ENCODE measurements at places on chromosomes 7 and 10.

DNA sequence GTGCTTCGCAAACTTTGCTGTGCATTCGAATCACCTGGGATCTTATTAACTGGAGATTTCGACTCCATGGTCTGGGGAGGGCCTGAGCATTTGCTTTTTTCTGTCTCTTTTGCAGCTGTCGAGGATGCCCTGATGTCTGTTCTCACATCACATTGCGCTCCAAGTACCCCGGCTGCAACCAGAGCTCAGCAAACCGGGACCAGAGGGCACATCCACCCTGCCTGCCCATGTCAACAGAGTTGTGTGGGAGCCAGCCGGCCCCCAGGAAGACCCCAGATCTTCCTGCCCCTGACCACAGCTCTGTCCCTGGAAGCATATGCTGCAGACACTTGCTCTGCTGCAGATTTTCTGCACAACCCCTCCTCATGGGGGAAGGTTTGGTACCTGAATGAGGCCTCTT lies 180.8 kb downstream of the ADARB2 start:
- DNase-seq, result no peak

- no peak for DNase-seq
Measured at GRCh38 chr7:37439653-37440026, 9.0 kb downstream of the ELMO1 start.

DNA sequence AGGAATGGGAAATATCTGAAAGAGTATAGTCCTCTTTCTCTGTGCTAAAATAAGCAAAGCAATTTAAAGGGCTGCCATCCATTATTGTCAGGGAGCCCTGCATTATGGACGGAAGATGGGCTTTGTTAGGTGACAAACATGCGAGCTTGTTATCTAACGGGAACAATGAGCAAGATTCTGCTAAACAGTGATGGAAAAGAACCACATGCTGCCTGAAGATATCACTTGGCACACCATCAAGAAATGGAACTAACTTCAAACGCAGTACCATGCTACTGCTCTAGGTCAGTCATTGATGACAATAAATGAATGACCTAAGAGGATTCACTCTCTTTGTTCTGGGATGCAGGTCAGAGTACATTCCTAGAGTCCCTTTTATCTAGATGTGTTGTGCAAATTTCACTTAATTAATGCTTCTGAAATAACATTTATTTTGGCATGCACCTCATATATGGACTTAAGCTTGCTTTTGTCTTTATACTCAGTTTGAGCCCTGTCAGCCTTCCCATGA lies 175.7 kb upstream of the PTN start:
- no peak for DNase-seq

DNA sequence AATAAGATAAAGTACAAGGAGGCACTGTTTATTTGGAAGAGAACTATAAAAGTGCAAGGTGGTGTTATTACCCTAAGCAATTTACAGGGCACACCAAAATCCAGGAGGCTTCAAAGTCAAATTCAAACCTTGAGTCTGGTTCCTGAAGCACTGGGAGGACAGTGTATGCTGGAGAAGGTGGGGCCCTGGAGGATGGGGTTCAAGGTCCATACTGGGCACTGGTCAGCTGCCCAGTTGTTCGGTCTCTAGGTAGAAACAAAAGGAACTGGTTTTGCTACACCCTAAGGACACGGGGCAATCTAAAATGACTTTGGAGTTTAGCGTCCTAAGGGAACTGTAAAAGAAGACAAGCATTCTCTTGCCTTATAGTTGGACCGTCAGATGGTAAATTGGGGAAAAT lies 78.4 kb upstream of the ELMO1 start:
- DNase-seq, result no peak

DNA sequence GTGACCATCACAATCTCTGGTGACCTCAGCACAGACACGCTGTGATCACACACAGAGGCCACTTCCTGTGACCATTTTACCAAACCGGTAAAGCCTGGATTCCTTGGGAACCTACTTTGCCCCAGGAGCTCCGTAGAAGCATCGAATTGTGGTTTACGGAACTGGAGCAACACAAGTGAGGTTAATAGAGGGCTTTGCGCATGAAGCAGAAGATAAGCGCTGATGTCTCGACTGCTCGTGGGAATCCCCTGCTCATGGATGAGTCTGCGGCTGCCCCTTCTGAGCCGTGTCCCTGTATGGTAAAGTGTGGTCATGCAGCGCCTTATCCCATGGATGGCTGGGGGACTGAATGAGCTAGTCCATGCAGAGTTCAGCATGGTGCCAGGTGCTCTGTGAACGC lies 53.6 kb downstream of the VIPR2 start:
- no peak for DNase-seq

- DNase-seq, result peak; percentile 12
Measured at GRCh38 chr10:112446055-112446854, 459 bp downstream of the ZDHHC6 start.

DNA sequence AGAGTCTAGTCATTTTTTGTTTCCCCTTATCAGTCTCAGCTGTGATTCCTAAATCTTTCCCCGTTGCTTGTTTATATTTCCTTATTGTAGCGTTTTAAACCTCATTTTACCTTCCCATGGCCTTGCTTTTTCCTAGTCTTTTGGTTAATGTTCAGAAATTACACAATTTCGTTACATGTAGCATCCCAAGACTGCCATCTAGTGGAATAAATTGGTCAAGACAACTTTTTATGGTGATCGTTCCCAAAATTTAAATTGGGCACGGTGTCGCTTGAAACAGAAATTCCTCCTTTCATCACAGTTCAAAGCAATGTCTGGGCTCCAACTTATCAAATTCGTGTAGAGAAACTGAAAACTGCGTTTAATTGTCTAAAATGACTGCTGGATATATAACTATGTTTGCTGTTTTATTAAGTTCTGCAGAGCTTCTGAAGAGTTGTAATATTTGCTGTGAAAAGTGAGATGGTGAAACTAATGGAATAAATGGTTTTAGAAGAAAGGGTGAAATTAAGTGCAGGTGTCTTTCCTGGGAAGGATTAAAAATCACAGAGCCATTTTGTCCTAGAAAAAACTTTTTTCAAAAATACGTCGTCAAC lies 370.2 kb downstream of the PHF14 start:
- peak; percentile 17 for DNase-seq

GRCh38 chr7:80307227-80307856 lies 172.7 kb downstream of the GNAI1 start:
- peak; percentile 33 for DNase-seq

DNA sequence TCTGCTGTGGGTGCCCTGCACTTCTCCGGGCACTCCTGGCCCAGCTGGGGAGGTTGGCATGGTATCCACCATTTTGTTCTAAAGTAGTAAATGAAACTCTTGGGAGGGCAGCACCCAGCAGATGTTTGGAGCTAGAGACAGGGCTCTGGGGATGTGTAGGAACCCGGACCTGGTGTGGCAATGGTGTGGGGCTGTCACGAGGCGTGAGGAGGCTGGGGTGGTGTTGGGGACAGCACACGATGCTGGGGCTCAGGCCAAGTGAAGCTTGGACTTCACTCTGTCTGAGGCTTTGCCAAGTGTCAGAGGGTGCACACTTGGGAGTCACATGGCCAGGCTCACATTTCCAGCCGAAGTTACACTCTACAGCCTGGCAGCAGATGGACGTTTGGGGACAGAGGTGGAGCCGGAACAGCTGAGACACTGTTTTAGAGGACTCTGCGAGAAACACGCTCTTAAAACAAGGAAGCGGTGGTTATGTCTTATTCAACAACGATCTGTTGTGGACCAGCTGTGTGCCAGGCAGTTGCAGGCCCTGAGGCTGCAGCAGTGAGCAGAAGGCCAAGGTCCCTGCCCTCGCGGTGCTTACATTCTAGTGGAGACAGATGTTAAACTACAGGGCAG lies 118.2 kb downstream of the CUX1 start:
- DNase-seq, result no peak
